Stimulated activated CD8-positive, alpha-beta memory T cell treated with anti-CD3 and anti-CD28 coated beads, Interleukin-7, amount 100 ng/mL, for 4 hours (primary cell): ENCODE measurements at places on chromosomes 5 and 9.

DNA sequence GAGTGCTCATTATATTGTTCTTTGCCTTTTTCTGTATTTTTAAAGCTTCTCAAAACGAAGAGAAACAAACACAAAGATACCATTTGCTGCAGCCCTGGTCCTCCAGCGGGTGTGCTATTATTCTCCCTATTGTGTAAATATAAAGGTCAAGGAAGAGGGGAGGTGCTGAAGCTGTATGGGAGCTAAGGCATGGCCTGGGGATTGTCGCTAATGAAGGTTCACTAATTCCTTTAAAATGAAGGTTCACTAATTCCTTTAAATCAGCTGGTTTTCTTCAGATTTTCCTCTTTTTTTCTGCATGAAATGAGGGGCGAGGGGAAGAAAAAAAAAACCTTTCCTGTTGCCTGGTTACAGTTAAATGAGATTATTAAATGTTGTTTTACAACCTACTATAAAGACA lies 74.5 kb upstream of the MAP1B start:
- no peak for DNase-seq

- DNase-seq = no peak
Measured at GRCh38 chr5:59293700-59294099, 599.8 kb downstream of the PDE4D start.

GRCh38 chr5:173395257-173395932 lies 67.2 kb upstream of the STC2 start:
- DNase-seq = no peak

DNA sequence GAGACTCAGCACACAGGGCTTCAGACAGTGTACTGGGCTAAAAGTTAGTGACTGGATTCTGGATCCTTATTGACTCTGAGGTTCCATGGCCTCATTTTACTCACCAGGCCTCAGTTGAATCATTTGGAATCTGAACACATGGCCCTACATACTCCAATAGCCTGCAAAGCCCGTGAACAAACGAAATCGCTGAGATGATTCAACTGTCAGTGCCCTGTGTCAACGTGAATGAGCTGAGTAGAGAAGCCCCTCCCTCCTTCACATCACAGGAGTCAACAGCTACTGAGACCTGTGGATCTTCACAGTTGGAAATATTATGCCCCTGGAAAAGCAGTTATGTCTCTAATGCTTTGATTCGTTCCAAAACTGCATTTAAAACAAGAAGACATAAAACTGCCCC lies 429.3 kb downstream of the GADD45G start:
- no peak for DNase-seq

DNA sequence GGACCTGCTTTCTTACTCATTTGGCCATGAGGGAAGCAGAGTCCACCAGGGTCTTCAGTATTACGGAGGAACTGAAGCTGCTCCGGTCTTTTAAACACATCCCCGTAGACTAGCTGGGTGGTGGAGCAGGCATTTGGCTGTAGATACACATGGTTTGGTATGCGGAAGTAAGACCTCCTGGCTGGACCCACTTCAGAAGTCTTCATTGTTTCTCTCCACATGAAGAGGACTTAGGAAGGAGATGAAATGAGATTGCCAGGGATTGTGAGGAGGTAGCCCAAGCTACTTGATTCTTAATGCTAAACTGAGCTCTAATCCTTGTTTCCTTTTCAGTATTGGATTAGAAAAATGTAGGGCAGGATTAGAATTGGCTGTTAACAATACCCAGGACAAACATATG lies 32.9 kb downstream of the STXBP1 start:
- DNase-seq = no peak

DNA sequence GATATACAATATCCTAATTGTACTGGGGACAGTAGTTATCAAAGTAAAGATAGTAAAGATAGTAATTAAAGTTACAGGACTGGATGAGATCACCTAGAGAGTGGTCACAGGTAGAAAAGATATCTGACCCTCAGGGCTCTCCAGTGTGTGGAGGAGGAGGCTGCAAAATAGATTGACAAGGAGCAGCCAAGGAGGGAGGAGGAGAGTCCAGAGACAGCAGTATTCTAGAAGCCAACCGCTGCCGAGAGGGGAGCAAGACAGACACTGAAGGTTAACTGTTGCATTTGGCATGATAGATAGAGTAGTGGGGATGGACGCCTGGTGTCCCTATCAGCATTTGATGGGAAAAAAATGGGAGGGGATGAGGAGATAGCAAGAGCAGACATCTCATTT lies 17.0 kb upstream of the F2RL1 start:
- no peak for DNase-seq

DNA sequence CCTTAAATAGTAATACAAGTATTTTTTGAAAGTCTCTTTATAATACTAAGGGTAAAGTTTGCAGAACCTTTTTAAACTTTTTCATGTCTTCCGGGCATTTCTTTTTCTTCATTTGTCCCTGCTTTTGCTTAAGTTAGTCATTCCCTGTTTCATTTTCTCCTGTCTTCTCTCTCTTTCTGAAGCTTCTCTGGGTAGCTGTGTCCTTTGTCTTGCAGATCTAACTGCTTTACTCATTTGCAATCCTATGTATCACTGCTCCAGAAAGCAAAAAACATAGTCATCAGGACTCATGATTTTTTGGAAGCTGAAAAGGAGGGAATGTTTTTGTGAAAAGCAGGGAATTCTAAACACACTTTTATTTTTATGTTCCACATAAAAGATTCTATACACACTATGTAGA lies 301.7 kb downstream of the MRPS30 start:
- DNase-seq = no peak

DNA sequence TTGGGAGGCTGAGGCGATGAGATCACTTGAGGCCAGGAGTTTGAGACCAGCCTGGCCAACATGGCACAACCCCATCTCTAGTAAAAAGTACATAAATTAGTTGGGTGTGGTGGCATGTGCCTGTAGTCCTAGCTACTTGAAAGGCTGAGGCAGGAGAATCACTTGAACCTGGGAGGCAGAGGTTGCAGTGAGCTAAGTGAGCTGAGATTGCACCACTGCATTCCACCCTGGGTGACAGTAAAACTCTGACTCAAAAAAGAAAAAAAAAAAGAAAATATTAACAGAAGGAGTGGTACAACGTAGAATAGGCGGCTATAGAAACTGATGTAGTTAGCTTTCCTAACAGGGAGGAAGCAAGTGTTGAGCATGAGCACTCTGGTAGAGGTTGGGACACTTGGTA lies 59.9 kb downstream of the PBX3 start:
- no peak for DNase-seq

GRCh38 chr5:88377705-88378656 lies 109.3 kb upstream of the TMEM161B start:
- DNase-seq = no peak

GRCh38 chr9:114339130-114339908 lies 9.7 kb downstream of the ORM2 start:
- DNase-seq = no peak

- no peak for DNase-seq
Measured at GRCh38 chr9:134725605-134725940, 84.0 kb downstream of the COL5A1 start.

DNA sequence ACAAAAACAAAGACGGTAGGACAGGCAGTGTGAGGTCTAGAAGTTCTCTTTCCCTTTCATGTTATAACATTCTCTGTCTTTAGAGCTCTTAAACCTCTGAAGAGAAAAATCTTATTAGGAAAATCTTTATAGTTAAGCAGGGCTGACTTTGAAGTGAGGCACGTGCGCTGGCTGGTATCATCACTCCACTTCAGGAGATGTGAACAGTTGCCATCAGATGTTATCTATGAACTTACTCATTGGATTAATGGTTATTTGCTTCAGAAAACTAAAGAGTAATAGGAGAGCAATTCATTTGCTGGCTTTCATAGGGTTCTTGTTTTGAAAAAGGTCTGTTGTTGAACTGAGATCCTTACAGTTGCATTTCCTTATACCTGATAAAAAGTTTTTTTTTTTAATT lies 25.7 kb downstream of the LRRTM2 start:
- DNase-seq = no peak

- no peak for DNase-seq
Measured at GRCh38 chr9:126703866-126704156, 90.1 kb downstream of the LMX1B start.
